ENCODE measurements at places on chromosomes 2 and 18.
A peak's percentile ranks its signal among the peaks of the same experiment; 100 is the strongest.

- no peak for DNase-seq
Observed at GRCh38 chr2:224479826-224480225, 77.9 kb upstream of the FAM124B start.

- no peak for DNase-seq
Observed at GRCh38 chr2:104733226-104733943, 120.5 kb upstream of the POU3F3 start.

GRCh38 chr2:141055531-141055930, 1075.3 kb downstream of the LRP1B start:
- peak; percentile 16 for DNase-seq

DNA sequence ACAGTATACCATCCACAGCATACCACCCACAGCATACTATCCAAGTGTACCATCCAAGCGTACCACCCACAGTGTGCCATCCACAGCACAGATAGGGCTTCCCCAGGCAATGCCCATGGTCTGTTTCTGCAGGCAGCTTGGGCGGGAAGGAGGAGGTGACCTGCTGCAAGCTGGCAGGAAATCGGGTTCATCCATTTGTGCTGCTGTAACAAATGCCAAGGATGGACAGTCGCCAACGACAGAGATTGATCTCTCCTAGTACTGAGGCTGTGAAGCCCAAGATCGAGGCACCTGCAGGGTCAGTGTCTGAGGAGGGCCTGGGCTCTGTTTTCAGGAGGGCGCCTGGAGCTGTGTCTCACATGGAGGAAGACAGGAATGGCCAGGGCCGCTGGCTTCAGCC, 93.6 kb upstream of the SNTG2 start:
- no peak for DNase-seq

DNA sequence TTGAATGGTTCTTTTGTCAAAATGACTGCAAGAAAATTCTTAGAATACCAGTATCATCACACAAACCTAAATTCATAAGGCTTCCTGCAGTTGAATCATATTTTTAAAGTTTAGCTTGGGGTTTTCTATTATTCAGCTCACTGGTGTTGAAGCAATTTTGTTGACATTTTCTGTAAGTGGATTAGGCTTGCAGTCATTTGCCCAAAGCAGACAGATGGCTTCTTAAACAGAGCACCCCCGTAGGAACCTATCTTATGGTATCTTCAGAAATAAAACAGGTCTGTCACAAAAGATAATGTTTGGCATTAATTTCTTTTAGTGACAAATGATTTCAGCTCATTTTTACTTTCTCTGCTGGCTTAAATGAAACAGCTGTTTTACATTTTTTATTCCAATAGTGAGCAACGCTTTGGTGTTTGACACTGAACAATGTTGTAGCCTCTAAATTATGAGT, 331.1 kb downstream of the PLCL1 start:
- DNase-seq, result no peak

DNA sequence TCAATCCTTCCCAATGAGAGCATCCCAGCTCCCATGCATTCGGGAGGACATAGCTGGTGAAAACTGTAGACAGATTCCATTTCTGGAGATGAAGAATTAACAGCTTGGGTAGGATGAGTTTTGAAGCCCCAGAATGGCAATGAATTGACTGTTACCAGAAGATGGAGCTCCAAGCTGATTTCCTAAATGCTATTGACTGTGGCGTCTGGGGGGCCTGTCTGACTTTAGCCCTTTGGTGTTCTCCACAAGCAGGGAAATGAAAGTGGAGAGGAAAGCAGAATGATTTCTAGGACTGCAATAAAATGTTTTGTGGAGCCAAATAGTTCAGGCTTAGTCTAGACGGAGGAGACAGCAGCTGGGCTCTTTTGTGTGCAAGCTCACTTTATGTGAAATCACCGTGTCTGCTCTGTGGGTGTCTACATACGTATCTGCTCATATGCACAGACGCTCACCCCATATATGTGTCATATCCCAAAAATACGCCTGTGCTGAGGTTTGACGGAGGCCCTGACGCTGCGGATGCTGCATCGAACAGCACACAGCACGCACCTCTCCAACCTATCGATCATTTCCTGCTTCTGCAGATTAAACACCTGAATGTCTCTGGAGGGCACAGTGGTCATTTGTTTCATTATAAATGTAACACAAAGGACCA, 166.4 kb upstream of the PXDN start:
- DNase-seq, result no peak

DNA sequence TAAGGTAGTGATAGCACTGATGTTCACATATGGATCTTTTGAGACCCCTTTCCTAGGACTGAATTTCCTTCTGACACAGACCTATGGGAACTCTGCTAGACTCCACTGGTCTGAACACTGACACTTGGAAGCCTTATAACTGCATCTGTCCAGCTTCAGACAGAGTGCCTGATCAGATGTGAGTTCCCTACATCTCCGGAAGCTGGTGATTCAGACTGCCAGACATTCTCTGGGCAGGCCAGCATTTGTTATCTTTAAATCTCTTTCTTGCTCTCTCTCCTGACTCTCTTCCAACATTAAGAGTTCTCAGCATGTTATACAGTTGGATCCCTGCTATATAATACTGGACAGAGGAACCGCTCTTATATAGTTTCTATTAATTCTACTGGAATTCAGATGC, 408.5 kb downstream of the ZEB2 start:
- peak; percentile 59 for DNase-seq

GRCh38 chr18:70333757-70334156, 44.9 kb downstream of the SOCS6 start:
- DNase-seq, result peak; percentile 98

- DNase-seq, result peak; percentile 46
Observed at GRCh38 chr2:214193943-214194342, 216.9 kb upstream of the VWC2L start.

GRCh38 chr2:109442715-109443319, 170.9 kb downstream of the SEPTIN10 start:
- DNase-seq, result no peak

GRCh38 chr2:201698588-201699226, at the start of gene MPP4:
Gene MPP4, minus strand, starts transcription at chr2:201698644. Its CDS starts 4,690 bp downstream, at chr2:201693954.
- no peak for DNase-seq

DNA sequence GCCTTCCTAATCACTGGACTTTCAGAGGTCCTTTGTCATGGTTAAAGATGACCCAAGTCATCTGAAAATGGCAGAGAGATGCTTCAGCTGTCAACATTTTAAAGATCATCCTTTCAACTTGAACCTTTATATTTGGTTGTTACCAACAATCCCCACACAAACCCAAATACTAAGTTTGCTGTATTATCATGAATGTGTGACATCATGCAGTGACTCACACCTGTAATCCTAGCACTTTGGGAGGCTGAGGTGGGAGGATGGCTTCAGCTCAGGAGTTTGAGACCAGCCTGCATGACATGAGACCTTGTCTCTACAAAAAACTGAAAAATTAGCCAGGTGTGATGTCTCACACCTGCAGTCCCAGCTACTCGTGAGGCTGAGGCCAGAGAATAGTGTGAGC, 55.2 kb upstream of the NRP2 start:
- no peak for DNase-seq

GRCh38 chr18:9926223-9926894, 12.5 kb downstream of the VAPA start:
- DNase-seq, result no peak

DNA sequence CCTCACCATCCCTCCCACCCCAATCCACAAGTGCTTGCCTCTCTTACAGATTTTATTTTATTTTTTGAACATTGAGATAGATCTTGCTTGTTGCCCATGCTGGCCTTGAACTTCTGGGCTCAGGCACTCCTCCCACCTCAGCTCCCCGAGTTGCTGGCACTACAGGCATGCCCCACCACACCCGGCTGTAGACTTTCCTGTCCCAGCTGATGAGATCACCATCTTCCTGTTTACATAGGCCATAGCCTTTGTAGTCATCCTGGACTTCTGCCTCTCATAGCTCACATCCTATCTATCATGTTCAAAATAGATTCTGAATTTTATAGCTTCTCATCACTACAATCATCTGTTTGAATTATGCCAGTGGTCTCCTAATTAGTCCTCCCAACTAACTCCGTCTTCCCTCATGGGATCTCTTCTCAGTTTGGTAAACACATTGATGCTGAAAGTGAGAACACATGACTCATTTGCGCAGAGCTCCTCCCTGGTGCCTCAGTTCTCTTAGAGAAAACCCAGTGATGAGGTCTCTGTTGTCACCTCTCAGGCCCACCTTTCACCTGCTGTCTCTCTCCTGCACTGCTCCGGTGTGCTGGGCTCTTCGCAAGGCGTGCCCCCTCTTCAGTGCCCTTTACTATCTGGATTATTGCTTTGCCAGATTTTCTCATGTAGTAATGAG, 243.0 kb downstream of the ZNF407 start:
- peak; percentile 45 for DNase-seq

DNA sequence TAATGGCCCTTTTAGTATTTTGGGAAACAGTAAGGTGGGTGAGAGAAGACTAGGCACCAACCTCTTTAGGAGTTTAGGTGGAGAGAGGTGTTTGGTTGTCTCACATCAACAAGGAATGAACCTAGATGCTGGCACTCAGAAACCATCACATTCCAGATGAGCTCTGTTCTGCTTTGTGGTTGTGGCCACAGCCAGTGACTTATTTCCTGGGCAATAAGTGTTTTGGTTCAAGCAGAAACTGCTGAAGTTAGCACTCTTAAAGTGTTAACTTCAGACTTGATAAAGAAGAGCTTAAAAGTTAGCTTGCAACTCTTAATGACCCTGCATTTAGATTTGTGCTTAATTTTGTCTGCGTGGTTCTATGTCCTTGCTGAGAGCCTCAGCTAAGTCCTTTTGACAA, 929.2 kb downstream of the SLC4A3 start:
- peak; percentile 15 for DNase-seq

DNA sequence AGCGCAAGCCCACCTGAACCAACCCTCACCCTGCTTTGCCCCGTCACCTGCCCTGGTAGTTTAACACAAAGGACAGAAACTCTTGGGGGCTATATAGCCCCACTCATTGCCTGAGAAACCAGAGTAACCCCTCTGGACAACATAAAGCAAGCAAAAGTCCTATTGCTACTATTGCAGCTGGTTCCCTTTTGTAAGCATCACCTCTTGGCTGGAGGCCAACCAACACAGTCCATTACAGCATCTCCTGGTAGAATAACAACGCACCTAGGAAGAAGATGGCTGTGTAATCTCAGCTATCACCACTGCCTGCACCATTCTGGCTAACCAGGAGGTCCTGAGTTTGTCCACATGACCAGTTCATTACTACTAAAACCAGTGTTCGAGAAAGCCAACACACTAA, 36.4 kb downstream of the FLACC1 start:
- DNase-seq, result no peak

DNA sequence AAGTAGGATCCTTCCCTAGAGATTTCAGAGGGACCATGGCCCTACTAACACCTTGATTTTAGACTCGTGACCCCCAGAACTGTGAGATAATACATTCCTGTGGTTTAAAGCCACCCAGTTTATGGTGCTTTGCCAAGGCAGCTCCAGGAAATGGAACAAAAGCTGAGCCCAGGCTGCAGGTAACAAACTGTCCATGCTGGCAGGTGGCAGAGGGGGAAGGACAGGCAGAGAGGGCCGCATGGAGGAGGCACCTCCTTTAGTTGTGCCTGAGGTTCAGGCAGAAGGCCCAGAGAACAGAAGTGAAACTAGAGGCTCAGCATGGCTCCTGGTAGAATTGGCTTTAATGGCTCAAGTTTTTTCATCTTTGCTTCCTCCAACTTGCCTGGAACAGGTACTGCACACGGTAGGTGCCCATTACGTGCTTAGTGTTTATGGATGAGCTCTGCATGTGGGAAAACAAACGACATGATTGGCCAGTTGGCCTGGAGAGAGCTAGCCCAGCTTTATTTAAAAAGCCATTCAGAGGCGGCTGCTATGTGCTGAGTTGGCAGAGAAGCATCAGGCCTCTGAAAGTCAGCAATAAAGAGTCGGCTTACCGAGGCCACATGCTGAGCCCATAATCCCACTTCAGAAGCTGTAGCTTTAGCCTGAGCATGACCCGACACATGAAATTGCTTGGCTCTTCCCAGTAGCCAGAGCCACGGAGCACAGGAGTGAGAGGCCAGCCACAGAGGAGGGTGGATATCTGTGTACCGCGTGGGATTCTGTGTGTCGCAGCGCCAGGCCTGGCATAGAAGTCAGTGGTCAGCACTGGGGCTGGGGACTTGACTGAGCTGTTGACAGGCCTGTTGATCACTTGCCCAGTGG, 36.5 kb downstream of the HS1BP3 start:
- DNase-seq, result no peak

DNA sequence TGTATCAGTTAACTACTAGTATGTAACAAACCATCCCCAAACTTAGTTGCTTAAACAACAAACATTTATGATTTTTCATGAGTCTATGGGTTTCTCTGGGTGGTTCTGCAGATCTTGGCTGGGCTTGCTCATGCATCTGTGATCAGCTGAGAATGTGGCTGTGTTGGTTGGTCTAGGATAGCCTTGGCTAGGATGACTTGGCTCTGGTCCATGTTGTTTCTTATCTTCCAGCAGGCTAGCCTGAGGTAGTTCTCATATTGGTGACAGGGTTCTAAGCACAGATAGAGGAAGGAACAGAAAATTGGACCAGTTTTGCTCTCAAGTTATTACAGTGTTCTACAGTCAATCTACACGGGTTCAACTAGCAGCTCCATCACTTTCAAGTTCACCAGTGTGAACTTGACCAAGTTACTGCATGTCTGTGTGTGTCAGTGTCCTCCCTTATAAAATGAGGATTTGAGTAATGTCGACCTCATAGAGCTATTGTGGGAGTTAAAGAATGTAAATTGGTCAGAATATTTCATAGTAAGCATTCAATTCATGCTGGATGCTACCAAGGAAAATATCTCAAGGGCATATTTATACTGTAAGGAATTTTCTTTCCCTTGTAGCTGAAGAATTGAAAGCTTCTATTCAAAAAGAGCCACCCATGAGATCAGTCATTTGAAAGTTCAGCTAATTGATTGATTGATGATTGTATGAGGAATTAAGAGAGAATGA, 65.3 kb downstream of the MYO3B start:
- DNase-seq, result no peak

DNA sequence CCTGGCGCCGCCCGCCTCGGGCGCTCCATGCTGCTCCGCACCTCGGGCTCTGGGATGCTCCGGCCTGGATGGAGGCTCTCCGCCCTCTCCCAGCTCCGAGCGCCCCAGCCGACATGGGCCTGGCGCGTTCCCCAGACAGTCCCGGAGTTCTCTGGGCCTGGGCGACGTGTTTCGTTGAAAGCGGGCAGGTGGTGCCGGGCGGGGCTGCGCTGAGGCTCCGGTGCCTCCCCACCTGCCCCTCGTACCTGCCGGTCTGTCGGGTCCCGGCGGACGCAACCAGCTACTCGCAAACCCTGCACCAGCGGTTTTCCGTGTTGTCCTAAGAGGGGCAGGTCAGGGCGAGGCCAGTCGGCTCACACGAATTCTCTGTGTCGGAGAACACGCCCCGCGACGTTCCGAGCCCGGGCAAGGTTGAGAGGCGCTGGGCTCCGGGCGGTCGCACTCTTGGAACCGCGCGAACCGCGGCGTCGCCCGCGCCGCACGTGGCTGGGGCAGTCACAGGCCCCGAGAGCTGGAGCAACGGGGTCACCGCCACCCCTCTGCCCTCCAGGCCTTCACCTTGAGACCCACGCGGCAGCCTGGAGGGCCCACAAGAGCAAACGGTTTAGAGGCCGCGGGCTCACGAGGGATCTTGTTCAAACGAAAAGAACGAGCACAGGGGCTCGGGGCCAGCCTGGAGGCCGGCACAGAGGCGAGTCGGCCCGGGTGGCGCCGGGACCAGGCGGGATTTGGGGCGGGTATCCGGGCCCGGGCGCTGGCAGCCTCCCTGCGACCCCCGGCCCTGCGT, 4.2 kb upstream of the SIX2 start:
- no peak for DNase-seq
